ELR (cell line): ENCODE measurements at places on chromosomes 2 and 18.
A peak's percentile ranks its signal among the peaks of the same experiment; 100 is the strongest.

GRCh38 chr2:27804146-27804545, 32.6 kb downstream of the MRPL33 start:
- DNase-seq = no peak

DNA sequence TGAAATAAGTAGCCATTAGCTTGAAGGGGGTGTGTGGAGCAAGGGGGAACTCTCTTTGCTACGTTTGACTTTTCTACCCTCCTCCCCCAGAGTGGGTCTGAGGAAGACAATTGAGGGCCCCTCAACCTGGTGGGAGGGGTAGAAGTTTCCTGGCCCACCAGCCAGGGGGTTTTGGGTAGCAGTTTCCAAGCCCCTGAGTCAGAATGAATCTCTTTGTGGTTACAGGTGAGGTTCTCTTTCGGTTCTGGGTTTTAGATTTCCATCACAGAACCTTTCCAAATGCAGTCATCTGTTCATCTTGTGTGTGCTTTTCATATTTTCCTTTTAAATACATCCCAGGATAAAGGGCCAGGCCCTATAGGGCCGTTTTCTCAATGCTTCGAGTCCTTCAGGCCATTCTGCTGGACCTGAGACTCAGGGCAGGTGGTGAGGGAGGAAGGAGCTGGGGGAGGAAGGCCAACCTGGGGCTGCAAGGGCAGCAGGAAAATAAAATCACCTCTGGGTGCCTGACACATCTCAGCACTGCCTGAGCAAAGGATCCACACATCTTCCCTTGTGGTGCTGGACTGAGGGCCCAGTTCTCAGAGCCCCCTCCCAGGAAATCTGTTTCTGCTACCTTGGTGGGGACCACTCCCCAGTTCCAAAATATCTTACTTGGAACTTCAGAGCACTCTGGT, 4.7 kb downstream of the LBH start:
- DNase-seq = no peak

DNA sequence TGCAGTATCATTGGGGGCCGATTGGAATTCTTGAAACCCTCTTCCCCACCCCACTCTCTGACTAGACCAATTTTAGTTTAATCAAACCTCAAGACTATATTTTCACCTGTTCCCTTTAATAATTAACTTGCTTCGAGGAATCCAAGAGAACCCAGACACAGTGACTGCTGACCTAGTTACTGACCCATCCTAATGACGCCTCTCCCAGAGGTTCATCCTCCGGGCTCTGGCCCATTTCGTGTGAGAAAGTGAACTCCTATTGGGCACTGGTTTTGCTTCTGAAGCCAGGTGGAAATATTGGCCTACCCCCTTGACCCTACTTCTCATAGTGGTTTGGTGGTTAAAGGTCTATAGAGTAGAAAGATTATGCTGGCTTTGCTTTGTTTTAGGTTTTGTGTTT, 39.9 kb downstream of the RPL37A start:
- DNase-seq = no peak

GRCh38 chr2:140442319-140442718, 1662.1 kb upstream of the NXPH2 start:
- DNase-seq = peak; percentile 62

- DNase-seq = no peak
Observed at GRCh38 chr2:72146347-72147302, 1.0 kb downstream of the CYP26B1 start.

DNA sequence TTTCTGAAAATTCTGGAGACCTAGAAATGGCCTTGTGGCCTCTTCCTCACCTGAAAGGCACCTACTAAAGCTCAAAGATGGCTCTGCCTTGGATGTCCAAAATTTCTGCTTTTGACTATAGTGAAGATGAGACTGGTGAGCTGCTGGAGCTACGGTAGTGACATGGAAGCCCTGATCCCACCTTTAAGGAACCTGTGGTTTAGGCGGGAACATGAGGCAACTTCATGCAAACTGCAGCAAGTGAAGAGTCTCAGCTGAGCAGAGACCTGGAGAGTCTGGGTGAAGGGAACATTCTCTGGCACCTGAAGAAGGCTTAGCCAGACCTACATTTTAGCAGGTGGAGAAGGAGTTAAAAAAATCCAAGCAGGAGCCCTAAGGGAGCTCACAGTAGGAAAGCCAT, 40.0 kb downstream of the GORASP2 start:
- no peak for DNase-seq

GRCh38 chr2:177680866-177681712, 288.5 kb downstream of the AGPS start:
- no peak for DNase-seq

- DNase-seq = no peak
Observed at GRCh38 chr2:88835726-88836125, 144.3 kb downstream of the RPIA start.

- no peak for DNase-seq
Observed at GRCh38 chr18:43793910-43794309, 516.6 kb upstream of the SYT4 start.

- no peak for DNase-seq
Observed at GRCh38 chr2:181152701-181153100, 172.3 kb downstream of the UBE2E3 start.

DNA sequence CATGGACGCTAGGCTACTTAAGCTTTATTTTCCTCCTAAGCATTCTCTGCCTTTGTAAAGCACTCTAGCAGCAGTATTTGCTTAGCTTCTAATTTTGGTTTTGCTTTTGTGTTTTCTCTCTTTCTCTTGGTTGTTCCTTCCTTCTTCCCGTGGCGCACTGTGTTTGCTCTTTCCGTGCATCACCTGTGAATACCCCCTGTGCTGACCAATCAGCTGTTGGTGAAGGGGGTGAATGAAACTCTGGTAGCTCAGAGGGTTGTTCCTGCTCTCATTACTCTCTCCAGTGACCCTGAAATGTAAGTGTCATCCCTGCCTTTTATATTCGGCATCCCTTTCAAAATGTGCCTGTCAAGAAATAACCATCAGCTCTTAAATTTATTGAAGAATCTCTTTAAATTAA, 45.5 kb upstream of the TNFRSF11A start:
- DNase-seq = no peak

DNA sequence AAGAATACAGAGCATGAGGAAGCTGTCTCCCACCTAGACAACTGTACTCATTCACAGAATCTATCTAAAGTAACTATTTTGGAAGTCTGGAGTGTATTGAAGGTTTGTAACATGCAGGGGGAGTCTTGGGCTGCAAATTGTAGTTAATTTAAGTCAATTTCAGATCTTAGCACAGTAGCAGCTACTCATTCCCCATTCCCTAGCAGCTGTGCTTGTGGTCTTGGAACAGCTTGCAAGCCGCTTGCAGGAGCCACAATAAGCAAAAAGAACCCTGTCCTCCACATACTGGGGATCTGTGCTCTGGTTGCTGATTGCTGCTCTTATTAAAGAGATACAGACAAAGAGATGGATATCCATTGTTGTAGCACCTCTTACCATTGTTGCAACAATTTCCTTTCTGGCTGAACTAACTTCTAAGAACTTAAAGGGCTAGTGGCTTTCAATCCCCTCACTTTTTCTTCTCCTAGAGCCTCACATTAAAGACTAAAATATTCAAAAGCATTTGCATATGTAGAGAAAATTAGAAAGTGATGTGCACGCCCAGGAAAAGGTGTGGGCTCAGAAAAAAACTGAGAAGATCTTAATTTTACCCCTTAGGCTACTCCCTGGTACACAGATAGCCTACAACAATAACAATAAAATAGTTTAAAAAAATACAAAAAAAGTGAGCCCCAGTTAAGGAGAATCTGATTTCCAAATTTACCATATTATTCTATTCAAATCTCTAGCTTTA, 1775.1 kb upstream of the PIK3C3 start:
- no peak for DNase-seq

GRCh38 chr2:201685156-201685555, 13.3 kb downstream of the MPP4 start:
- no peak for DNase-seq

- peak; percentile 74 for DNase-seq
Observed at GRCh38 chr2:207260947-207261346, 95.2 kb upstream of the KLF7 start.

GRCh38 chr2:231270221-231271114, 72.0 kb downstream of the ARMC9 start:
- no peak for DNase-seq

GRCh38 chr2:43333656-43334144, 107.3 kb upstream of the ZFP36L2 start:
- DNase-seq = no peak

DNA sequence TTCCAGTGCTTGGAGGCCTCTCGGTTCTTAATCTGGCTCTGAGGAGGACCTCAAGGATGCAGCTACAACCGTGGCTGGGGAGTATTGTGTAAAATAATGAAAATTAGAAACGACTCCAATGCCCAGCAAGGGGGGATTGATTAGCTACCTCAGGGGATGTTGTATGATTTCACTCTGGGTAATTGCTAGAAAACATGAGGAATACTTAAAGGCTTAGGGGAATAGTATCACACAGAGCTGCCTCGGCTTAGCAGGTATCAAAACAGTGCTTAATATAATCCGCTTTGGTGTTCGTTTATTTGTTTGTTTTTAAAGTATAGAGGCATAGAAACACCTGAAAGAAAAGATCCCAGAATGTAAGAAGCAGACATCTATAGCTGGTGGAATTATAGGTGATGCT, 102.5 kb downstream of the INHBB start:
- DNase-seq = no peak

DNA sequence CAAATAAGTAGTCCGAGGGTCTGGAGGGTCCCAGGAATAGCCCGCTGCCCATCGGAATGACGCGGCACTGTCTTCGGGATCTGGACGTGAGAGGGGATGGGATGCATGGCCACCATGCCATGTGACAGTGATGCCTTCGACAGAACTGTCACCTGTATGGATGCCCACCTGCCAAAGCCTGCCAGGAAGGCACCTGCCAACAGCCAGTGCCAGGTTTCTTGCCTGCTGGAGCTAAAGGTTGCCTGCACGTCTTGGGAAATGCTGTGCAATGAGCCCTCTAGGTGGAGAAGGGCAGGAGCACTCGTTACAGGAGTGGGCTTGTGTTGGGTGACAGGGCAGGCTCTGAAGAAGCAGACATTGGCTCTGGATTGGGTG, 20.5 kb downstream of the GPR35 start:
- DNase-seq = no peak

DNA sequence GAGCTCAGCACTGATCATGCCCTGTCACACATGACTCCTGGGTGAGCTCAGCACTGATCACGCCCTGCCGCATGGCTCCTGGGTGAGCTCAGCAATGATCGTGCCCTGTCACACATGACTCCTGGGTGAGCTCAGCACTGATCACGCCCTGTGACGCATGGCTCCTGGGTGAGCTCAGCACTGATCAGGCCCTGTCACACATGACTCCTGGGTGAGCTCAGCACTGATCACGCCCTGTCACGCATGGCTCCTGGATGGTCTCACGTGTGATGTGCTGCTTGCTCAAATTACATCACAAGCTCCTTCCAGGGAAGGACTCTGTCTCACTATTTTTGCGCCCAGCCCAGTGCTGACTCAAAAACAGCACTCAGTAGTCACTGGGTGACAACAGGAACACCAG, 258.0 kb downstream of the HDAC4 start:
- peak; percentile 22 for DNase-seq

GRCh38 chr2:74387346-74387745, 7.2 kb upstream of the DCTN1 start:
- peak; percentile 25 for DNase-seq

DNA sequence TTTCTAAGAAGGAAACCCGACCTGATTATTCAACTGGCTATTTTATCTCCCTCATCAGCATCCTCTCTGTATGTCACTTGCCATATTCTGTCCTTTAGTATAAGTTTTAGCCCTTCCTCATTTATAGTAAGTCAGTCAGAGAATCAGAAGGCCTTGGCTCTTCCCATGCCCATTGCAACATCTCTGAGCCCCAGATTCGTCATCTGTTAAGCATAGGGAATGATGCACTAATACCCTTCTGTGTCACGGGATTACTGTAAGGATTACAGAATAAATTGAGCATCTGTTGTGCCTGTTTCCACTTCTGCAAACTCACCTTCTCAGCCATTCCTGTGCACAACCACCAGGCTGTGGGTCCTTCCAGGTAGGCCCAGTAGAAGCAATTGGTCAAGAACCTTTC, 258.1 kb upstream of the RAB12 start:
- peak; percentile 13 for DNase-seq

DNA sequence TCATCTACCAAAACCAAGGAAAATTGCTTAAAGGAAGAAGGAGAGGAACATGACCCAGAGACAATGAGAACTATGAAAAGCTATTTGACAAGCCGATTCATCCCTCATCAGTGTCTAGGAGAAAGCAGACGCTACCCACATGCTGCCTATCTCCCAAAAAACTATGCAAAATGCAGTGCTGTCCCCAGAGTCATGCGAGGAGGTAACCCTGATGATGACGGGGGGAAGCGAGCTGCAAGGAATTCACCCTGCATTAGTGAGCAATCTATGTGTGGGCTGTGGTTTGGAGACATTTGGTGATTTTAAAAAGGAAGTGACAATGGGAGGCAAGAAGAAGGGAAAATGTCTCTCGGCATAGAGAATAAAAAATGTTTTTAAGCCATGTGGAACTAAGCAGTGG, 472.7 kb downstream of the CMPK2 start:
- DNase-seq = no peak

DNA sequence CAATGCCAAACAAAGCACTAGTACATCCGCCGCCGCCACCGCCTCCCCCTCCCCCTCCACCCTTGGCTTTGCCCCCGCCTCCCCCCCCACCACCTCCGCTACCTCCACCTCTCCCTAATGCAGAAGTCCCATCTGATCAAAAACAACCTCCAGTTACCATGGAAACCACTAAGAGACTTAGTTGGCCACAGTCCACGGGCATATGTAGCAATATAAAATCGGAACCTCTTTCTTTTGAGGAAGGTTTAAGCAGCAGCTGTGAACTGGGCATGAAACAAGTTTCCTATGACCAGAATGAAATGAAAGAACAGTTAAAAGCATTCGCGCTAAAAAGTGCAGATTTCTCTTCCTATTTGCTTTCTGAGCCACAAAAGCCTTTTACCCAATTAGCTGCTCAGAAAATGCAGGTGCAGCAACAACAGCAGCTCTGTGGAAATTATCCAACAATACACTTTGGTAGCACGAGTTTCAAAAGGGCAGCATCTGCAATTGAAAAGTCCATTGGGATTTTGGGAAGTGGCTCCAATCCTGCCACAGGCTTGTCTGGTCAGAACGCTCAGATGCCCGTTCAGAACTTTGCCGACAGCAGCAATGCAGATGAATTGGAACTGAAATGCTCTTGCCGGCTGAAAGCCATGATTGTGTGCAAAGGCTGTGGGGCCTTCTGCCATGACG, 168.0 kb downstream of the ASXL3 start:
- DNase-seq = no peak

DNA sequence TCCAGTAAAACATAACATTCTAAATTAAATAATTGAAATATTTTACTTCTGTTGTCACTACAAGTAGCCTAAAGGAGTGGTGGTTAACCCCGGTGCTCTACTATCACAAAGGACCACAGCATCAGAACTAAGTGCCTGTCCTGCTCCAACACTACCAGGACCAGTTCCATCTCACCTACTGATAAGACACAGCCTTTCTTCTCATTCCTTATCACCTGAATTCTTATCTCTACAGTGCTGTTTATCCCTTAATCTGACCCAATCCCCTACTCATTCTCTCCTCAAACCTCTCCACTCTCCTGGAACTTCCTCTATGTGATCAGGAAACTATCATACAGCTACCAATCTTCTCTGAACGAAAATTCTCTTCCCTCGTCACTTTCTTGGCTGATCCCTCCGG, 80.2 kb downstream of the ITSN2 start:
- DNase-seq = no peak
